ENCODE measurements at places on chromosomes 11 and 22.

DNA sequence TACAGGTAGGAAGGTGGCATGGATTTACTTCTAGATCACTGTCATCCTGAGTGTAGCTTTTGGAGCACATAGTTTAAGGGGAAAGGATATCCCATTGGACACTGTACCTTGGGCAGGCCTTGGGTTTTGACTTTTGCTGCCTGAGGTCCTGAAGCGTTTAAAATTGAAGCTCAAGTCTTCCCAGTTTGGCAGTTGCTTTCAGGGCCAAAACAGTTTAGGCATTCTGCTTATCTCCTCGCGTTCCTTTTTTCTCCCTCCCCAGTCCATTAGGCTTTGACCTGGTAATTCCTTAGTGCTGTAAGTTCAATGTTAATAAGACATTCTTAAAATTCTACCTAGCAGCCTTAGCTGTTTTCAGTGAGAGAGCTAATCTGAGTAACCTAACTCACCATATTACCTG lies 35.7 kb downstream of the CSTF3 start:
- no peak for DNase-seq

DNA sequence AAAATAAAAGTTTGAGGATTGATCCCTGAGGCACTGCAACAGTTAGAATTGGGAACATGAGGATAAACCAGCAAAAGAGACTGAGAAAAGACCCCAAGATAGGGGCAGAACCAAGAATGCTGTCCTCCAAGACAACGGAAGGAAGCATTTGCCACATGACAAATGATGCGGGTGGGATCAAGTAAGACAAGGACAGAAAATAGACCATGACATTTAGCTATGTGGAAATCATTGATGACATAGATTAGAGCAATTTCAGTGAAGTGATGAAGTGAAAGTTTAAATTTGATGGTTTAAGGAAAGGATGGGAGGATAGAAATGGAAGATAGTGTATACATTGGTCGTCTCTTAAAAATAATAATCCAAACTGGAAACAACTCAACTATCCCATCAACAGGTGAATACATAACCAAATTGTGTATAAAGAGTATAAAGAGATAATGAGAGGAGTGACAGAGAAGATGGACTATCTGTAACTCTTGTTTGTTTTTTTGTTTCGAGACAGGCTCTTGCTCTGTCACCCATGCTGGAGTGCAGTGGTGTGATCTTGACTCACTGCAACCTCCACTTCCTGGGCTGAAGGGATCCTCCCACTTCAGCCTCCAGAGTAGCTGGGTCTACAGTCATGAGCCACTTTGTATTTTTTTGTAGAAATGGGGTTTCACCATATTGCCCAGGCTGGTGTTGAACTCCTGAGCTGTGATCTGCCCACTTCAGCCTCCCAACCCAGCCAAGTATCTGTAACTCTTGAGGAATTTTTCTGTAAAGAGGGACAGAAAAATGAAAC lies 48.7 kb upstream of the FDX1 start:
- no peak for DNase-seq

- no peak for DNase-seq
Measured at GRCh38 chr11:116865696-116866095, 28.3 kb upstream of the APOA1 start.

- DNase-seq = no peak
Measured at GRCh38 chr11:86565388-86565787, 107.0 kb downstream of the ME3 start.

- no peak for DNase-seq
Measured at GRCh38 chr22:48823941-48824340, 1003.7 kb downstream of the BRD1 start.

DNA sequence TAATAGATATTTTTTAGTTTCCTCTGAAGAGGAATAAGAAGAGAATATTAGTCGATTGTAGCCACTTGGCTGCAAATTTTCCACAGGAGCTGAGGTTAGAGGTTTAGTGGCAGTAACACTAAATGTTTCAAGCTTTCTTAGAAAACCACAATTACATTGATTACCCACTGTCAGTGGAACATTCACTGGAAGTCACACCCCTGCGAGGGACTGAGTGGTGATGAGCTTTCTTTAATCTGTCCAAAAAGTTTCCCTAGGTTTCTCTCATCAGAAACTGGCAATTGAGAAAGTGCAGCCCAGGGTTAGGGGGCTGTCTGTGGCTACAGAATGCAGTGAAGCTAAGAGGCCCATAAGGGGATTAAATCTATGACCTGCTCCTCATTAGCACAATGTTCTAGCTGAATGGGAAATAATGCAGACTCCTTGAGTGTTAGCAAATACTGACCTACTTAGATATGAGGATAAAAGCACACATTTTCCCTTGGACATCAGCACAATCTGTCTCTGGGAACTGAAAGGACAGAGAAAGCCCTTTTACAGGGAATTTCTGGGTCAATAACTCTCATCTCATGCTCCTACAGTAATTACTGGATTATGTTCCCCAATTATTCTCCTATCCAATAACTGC lies 189.5 kb downstream of the FAM76B start:
- no peak for DNase-seq

- DNase-seq = no peak
Measured at GRCh38 chr22:26210334-26210733, 41.1 kb downstream of the SEZ6L start.

- no peak for DNase-seq
Measured at GRCh38 chr11:116061322-116061721, 557.1 kb upstream of the CADM1 start.

DNA sequence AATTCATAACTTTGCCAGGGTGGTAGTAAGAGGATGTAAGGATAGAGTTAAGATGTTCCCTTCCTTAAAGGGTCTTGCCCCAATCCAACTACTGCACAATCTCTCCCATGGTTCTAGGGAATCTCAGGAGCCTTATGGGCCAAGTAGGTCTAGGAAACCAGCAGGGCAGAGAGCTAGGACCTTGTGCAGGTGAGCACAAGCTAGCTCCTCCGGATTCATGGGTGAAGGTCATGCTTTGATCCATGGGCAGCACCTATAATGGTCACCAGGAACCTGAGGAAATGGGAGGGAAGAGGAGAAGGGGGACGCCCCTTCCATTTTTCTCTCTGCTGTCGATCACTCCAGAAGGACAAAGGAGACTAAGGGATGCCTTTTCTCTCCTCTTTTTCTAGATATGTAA lies 16.8 kb downstream of the KCNJ11 start:
- no peak for DNase-seq

GRCh38 chr11:61129639-61130523 lies 27.6 kb downstream of the CD5 start:
- DNase-seq = no peak

- DNase-seq = no peak
Measured at GRCh38 chr22:17705951-17706900, 67.7 kb downstream of the BCL2L13 start.

GRCh38 chr11:69567951-69568808 lies 72.8 kb upstream of the CCND1 start:
- DNase-seq = no peak

- no peak for DNase-seq
Measured at GRCh38 chr22:37501610-37502341, 15.6 kb upstream of the MFNG start.

GRCh38 chr11:120170741-120171261 lies 32.9 kb upstream of the TRIM29 start:
- DNase-seq = no peak

- no peak for DNase-seq
Measured at GRCh38 chr11:119339589-119340334, 921 bp downstream of the C1QTNF5 start.

- peak; percentile 77 for DNase-seq
Measured at GRCh38 chr22:42964994-42965699, 49.8 kb downstream of the PACSIN2 start.

- DNase-seq = no peak
Measured at GRCh38 chr11:385594-386351, 8.2 kb upstream of the PKP3 start.

DNA sequence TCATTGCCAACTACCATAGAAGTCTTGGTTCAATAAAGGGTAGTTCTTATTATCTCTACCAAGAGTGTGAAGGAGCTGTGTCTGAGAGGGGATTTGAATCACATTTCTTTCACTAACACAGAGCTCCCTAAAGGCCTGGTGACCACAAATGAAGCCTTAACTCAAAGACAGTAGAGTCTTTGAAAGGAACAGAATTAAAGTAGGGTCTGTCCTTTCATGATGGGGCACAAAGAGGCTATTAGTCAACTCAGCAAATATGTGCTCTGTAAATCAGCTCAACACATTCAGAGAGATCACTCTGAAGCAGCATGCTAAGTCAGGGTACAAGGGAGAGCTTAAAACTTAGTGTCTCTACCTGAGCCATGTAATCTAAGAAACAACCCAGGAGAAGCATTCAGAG lies 212.4 kb upstream of the SYN3 start:
- DNase-seq = no peak

DNA sequence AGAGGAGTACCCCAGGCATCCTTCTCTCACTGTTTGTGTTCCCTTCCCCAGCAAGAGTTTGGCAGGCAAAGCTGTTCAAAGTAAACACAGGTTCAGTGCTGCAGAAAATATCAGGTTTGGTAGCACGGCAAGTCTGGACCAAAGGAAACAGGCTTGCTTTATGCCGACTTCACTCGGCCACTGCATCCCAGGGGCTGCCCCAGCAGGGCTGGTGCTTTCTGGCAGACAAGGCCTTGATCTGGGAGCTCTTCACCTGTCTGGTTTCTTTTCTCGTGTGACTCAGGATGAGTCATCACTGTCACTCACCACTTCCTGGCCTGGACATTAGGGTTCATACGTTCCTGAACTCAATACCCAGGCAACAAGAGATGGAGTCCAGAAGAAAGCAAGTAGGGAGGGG lies 52.6 kb upstream of the NAV2 start:
- DNase-seq = no peak

GRCh38 chr22:45962756-45963324 lies 14.1 kb downstream of the WNT7B start:
- no peak for DNase-seq

- no peak for DNase-seq
Measured at GRCh38 chr22:36505998-36506635, 723 bp downstream of the FOXRED2 start.

GRCh38 chr11:3815845-3816244 lies 7.5 kb downstream of the PGAP2 start:
- DNase-seq = no peak

GRCh38 chr22:42642806-42643633 lies 2.6 kb upstream of the ATP5MGL start:
- DNase-seq = no peak

GRCh38 chr11:3092603-3093141 lies 35.4 kb upstream of the CARS1 start:
- DNase-seq = no peak

- no peak for DNase-seq
Measured at GRCh38 chr11:104076455-104076854, 40.0 kb downstream of the DDI1 start.

DNA sequence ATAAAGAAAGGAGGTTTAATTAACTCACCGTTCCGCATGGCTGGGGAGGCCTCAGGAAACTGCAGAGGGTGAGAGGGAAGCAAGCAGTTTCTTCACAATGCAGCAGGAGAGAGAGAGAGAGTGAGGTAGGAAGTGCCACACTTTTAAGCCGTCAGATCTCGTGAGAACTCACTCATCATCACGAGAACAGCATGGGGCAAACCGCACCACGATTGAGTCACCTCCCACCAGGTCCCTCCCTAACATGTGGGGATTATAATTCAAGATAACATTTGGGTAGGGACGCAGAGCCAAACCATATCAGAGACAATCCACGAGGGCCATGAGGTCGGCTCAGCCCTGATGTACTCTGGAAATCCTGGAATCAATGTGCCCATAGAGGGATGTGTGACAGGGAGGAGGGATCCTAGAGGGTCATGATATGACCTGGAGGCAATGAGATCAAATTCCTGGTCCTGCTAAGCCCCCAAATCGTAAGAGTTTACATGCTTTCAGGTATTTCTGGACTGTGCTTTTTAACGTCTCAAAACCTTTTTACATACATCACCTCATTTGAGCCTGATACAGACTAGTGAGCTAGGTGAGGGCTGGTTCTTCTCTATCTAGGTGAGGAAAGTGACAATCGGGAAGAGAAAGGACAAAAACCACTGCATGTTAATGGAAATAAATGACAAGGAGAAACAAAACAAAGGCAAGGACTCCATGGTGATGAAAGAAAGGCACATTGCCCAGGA lies 19.5 kb upstream of the RASSF10 start:
- peak; percentile 71 for DNase-seq

DNA sequence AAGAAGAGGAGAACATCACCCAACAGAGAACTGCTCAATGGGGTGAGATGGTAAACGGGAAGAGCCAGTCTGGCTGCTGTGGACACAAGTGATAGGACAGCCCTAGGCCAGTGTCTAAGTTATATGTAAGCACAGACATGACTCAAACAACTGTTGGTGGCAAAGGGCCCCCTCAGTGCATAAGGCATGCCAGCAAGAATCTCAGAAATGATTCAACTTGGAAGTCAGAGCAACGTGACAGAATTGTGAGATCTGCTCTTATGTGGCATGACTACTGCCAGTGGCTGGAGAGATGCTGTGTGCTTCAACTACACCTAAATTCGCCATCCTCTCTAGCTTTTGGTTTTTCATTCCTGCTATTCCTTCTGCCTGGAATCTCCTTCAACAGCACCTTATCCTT lies 7.4 kb downstream of the SLN start:
- no peak for DNase-seq

DNA sequence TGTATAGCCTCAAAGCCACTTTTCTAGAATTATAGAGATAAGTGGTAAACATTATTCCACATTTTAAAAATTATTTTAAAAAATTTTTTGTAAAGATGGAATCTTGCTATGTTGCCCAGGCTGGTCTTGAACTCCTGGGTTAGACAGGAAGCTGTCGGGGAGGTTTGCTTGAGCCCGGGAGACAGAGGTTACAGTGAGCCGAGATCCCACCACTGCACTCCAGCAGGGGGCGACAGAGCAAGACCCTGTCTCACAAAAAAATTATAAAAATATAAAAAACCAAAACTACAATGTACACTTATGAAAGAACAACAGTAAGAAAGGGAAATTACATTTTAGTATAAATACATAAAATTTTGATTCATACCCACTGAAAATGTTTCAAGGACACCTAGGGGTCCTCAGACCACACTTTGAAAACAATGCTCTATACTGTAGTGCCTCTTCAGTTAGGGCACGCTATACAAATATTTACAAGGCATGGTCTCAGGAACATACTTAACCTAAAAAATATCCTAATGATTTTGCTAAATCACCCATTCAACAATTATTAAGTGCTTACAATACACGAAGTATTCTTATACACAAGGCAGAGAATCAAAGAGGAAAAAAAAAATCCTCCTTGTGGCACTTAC lies 111.2 kb downstream of the MRTFA start:
- DNase-seq = peak; percentile 26

- no peak for DNase-seq
Measured at GRCh38 chr22:42061041-42061440, 9.6 kb downstream of the NAGA start.

DNA sequence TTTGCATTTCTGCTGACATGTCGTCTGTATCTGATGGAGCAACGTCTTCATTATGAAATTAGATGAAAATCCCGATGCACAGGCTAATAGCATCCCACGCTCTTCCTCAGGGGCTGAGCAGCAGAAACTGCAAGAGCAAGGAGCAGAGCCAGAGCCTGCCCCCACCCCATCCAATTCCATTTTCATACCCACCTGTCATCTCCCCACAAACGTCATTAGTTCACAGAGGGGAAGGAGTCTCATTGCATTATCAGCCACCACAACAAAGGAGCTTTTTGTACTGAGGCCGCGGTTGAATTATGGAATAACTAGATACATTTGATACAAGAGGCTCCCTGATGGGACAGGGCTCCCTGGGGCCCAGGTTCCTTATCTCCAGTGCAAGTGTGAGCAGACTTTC lies 515.0 kb downstream of the NTM start:
- no peak for DNase-seq
